ENCODE measurements at places on chromosomes 1 and 21.
A peak's percentile ranks its signal among the peaks of the same experiment; 100 is the strongest.

- no peak for DNase-seq
Observed at GRCh38 chr1:60825593-60825992, 256.8 kb upstream of the NFIA start.

- peak; percentile 74 for DNase-seq
Observed at GRCh38 chr1:220457957-220458609, 69.9 kb upstream of the MARK1 start.

DNA sequence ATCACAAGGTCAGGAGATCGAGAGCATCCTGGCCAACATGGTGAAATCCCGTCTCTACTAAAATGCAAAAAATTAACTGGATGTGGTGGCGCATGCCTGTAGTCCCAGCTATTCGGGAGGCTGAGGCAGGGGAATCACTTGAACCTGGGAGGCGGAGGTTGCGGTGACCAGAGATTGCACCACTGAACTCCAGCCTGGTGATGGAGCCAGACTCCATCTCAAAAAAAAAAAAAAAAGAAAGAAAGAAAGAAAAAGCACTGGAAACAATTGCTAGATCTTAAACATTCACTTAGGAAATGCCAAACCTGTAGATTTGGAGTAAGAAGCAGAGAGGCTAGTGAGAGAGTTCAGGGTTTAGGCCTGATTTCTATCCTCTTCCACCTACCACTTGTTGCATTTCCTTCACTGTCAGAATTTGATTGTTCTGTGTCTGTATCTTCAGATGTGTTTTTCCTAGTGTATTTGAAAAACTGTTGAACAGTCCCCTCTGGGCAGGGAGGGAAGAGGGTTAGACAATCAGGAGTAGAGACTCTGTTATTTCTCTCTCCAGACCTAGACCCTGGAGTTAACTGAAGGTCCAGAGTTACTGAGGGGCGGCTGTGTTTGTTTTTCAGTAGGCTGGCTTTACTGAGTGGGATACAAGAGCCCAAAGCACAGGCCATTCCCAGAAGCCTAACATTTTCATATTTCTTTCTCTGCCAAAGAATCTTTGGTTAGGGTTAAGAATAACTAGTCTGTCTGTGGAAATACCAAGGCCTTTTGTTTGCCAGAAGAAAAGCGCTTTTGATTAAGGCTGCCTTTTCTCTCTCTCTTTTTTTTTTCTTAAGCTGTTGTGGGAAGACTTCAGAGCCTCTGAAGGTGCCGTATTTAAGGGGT lies 31.1 kb upstream of the MACF1 start:
- DNase-seq = no peak

- no peak for DNase-seq
Observed at GRCh38 chr21:17858747-17859146, 39.6 kb upstream of the C21orf91 start.
